AG04450 (cell line): ENCODE measurements at places on chromosomes 2 and 18.

GRCh38 chr2:57602733-57603132 lies 443.9 kb upstream of the VRK2 start:
- no peak for DNase-seq

DNA sequence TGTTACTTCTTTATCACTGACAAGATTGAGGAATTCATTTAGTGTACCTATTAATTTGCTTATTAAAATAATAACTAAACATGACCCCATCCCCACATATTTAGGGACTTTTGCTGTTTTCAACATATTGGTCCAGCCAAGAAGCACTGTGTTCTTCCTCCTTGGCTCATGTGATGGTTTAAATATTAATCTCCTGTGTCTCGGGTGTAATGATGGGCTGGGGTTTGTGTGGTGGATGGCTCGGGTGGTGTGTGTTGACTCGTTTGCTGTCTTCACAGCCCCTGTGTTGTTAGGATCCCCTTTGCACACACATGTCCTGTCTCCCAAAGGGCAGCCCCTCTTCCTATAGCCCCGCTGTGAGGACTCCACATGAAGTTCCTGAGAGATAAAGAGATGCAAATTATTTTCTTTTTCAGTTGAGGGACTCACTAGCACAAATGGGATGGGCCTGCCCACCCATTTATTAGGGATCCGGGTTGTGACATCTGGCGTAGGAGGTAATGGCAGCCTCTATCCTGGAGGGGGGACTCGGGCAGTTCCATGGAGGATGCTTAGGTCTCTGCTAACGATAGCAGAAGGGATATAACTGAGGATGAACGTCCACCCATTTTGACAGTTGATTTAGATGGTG lies 53.4 kb downstream of the FHOD3 start:
- DNase-seq = no peak

DNA sequence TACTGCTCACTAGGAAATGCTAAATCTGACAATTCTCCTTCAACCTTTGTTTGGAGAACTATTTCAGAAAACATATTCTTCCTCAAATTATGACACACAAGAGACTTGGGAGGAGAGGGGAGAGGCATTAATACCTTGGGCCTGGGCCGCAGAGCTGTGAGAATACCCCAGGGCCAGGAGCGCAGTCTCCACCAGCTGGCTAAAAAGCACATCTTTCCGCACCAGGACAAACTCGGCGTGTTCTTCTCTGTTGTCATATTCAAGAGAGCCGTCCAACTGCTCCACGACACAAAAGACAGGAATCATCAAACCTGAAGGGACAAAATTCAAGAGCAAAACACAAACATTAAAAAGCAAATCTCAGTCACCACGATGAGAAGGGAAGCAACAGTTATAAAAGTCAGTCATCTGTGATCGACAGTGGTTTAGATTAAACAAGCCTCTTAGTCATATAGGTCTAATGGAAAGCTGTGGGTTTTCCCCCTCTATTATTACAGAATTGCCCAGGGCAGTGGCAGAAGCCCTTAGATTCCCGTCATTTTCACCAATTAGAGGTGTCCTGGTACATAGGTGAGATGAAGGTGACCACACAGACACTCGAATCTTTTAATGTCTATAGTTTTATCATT lies 24.4 kb downstream of the SATB2 start:
- DNase-seq = no peak

- no peak for DNase-seq
These were observed 52.7 kb upstream of the MAPK4 start for GRCh38 chr18:50507120-50507590.

DNA sequence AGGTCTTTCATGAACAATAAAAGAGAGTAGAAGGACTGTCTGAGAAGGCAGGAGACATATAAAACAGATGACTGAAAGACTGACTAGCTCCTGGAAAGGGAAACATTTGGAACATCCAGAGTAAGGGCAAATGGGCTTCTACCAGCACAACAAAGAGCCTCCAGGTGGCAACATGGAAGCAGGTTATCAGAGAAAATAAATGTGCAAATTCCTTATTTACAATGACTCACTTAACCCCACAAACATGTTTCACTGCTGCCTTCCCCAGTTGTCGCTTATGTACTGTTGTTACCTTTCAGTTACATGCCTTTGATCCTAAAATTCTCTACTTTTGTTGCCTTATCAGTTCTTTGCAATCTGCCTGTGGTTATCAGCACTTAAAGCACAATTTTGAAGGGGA lies 117.0 kb downstream of the HIBCH start:
- no peak for DNase-seq

- DNase-seq = no peak
These were observed 218.1 kb upstream of the VWC2L start for GRCh38 chr2:214192711-214193110.

- no peak for DNase-seq
These were observed 1.1 kb upstream of the GPR55 start for GRCh38 chr2:230925879-230926765.

DNA sequence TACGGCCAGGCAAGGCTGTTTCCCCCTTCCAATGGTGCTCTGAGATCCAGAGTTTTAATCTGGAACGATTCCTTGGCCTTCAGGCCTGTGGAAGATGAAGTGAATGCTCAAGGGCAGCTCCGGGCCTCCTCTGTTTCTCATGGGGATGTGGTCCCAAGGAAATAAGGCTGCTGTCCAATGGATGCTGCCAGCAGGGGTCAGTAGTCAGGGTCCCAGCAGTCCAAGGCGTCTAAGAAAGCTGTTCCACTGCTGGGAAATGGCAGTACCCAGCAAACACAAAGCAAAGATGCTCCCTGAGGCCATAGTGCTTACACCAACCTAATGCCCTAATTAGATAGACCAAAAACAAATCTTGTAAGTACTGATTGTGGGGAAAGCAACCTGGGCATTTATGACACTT lies 12.5 kb downstream of the NMS start:
- DNase-seq = no peak
